Dermis microvascular lymphatic vessel endothelial cell (primary cell): ENCODE measurements at places on chromosomes 3 and 15. TPM values are rescaled to one million over a fixed set of nuclear protein-coding genes. Genes with fewer than 3 reads are reported as not detected.

GRCh38 chr3:9161298-9161697, 88.1 kb downstream of the SRGAP3 start:
- DNase-seq, result no peak

- DNase-seq, result no peak
These were observed 179.6 kb upstream of the THRB start for GRCh38 chr3:24674261-24674660.

- no peak for DNase-seq
These were observed 87.9 kb downstream of the CHST2 start for GRCh38 chr3:143207338-143207961.

- no peak for DNase-seq
These were observed 130.6 kb downstream of the IGF1R start for GRCh38 chr15:98778960-98779359.

Gene TEX55
- total RNA-seq, result not detected in 2 replicates

Gene RAD51
- 3.7 and 5.9 TPM in 2 replicates for total RNA-seq
